ENCODE measurements at places on chromosomes 7 and 10. TPM values are rescaled to one million over a fixed set of nuclear protein-coding genes. Genes with fewer than 3 reads are reported as not detected.

EPHB4 gene
- total RNA-seq: 28.7 TPM

LRIT2 gene
- total RNA-seq: not detected

TMEM270 gene
- not detected for total RNA-seq

NCOA4 gene
- 180 TPM for total RNA-seq

WNT2 gene
- 0.73 TPM for total RNA-seq

PTF1A gene
- not detected for total RNA-seq

ASIC3 gene
- total RNA-seq: 0.20 TPM
